Mesendoderm (in vitro differentiated cells): ENCODE measurements at places on chromosomes 11 and 22.
A peak's percentile ranks its signal among the peaks of the same experiment; 100 is the strongest.

DNA sequence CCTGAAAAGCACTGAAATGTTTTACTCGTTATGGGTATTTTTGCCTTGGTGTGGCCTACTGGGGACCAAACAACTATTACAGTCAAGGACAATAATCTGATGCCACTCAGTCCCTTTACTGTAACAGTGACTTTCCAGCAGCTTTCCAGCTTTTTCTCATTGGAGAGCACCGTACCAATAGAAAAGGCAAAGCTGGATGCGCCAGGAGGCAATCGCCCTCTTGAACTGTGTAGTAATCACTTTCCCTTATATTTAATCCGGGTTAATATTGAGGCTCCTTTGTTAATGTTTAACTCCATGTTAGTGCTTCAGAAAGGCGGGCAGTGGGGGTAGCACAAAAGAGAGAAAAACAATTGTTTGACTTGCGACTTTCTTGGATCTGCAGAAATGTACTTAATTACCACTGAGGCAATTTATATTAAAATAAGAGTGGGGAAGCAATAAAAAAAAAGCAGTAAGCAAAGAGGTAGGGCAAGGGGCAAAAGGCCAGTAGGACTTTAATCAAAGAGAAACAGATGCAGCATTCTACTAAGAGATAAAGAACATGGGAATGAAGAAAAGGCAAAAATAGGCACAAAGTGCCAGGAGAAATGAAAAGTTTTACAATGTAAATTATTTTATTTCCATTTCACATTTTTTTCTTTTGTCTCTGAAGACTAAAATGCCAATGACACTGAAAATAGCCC is 81.6 kb downstream of the LRRC4C start:
- DNase-seq, result no peak

GRCh38 chr11:19827399-19828135 is 114.9 kb downstream of the NAV2 start:
- DNase-seq, result peak; percentile 92

GRCh38 chr11:20963596-20963995 is 294.2 kb downstream of the NELL1 start:
- no peak for DNase-seq

- peak; percentile 45 for DNase-seq
Observed at GRCh38 chr22:34761111-34761510, 304.8 kb upstream of the ISX start.

- no peak for DNase-seq
Observed at GRCh38 chr11:122853261-122853660, 15.0 kb downstream of the CRTAM start.

DNA sequence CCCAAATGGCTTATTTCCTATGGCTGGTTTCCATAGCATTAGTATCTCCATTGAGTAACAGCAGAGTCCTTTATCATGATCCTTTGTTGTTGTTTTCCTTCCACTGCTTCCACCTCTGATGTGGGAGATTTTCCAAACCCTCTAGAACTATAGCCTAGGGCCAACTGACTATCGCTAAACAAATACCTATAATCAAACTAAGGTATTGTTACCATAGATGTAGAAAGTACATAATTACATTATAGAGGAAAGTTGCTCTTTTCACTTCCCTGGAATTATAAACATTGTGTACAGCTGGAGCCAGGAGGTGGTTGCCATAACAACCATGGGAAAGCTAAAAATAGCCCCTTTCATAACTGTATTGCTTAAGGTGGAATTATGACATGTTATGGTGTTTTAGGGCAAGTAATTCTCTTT is 47.0 kb upstream of the ALKBH3 start:
- peak; percentile 22 for DNase-seq

DNA sequence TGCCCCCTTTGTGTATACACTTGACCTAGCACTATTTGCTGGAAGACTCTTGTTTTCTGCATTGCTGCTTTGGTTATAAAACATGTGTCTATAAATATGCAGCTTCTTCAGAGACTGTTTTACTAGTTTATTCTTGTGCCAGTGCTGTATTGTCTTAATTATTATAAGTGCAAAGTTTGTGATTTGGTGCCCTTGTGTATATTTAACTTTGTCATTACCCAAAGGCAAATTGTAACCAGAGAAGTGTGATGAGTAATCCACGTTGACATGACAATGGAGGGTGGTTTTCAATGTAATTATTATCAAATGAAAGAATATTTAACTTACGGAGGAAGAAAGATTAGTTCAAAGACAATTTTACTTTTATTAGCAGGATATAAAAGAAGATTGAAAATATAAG is 75.0 kb upstream of the PRODH start:
- no peak for DNase-seq

DNA sequence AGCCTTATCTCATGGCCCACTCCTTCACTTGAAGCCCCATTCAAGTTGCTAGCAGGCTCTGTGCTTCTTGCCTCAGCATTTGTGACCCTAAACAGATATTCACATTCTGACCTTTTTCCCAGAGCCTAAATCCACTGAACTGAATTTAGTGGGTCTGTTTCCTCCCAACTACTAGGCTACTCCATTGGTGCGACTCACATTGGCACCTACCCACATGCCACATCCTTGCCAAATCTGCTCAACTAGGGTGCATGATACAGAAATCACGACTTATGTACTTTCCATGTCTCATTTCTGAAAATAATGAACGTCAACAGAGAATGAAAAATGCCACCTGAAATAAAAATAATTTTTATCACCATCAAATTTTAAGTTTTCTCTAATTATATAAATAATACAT is 8.4 kb upstream of the MMP12 start:
- DNase-seq, result no peak

GRCh38 chr11:11813288-11813962 is 28.3 kb upstream of the USP47 start:
- peak; percentile 5 for DNase-seq

- DNase-seq, result no peak
Observed at GRCh38 chr11:97729546-97730272, 1291.0 kb upstream of the CNTN5 start.

GRCh38 chr11:126104420-126104819 is 41.8 kb upstream of the CDON start:
- DNase-seq, result peak; percentile 94

GRCh38 chr11:42311514-42311913 is 852.1 kb upstream of the LRRC4C start:
- DNase-seq, result no peak

DNA sequence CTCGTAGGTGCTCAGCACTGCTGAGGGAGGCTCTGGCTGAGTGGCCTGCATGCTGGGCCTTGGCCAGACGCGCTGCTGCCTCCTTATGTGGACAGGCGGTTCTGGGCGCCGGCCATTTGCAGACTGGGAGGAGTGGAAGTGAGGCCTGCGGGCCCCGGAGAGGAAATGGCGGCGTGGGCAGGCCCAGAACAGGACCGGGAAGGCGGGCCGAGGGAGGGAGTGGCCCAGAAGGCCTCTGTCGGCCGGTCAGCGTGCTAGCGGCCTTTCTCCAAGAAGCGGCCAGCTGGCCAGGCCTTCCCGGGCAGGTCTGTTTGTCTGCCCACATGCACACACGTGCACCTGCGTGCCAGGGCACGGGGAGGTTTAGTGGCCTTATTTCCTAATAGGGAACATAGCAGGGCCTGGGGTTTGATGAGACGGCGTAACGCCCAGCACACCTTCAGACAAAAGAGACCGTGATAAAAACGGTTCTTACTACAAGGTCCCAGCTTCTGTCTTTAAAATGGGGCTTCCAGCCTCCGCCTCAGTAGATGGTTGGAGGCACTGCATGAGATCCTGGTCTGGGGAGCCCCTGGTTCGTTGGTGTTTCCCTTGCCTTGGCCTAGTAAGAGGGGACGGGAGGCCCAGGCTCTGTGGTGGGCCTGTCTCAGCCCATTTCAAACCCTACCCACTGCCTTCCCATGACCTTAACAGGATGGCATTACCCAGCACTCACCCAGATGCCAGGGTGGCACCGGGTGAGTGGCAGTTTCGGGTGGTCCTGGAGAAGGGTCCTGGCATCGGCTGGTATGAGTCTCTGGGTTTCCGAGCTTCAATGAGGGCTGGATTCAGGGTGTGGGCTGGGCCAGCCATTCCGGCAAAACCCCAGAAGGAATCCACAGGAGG is 65.1 kb upstream of the PPARA start:
- no peak for DNase-seq

- no peak for DNase-seq
Observed at GRCh38 chr22:26115266-26115665, 54.0 kb upstream of the SEZ6L start.

- DNase-seq, result no peak
Observed at GRCh38 chr11:68374531-68374930, 62.1 kb downstream of the LRP5 start.

- no peak for DNase-seq
Observed at GRCh38 chr11:35822815-35823495, 120.9 kb upstream of the LDLRAD3 start.

DNA sequence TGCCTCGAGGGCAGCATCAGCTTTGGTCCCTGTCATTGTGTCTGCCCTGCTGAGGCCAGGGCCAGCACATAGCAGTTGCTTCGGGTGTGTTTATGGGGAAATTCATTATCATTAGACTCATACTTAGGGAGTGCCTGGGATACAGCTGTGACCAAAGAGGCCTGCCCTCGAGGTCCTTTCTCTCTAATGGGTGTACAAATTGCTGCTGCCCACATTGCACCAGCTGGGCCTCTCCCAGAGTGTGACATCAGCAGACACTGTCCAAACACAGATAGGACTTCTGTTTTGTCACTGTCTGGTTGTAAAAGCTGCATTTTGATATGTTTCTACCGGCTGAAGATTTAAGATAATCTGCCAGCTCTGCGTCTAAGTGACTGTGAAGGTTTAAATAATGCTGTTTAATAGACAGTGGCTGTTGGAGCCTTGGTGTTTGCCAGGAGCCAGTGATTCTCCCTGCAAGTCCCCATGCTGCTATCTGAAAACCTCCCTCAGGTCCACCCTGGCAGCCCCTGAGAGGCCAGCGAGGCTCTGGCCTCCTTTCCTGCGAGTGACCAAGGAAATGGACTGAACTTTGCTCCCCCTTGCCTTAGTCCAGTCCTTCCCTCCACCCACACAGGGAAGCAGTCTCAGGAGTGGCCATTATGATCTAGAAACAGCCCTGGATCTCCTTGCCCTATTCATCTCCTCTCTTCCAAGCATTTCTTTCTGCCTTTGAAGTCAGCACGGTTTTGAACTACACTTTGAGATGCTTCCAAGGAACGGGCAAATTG is 505.2 kb downstream of the TBC1D22A start:
- no peak for DNase-seq

- no peak for DNase-seq
Observed at GRCh38 chr11:78428773-78429172, 11.2 kb upstream of the GAB2 start.

GRCh38 chr22:35728639-35729308 is 11.1 kb downstream of the APOL5 start:
- no peak for DNase-seq

GRCh38 chr22:20441631-20442484 is 4.2 kb upstream of the SCARF2 start:
- no peak for DNase-seq

DNA sequence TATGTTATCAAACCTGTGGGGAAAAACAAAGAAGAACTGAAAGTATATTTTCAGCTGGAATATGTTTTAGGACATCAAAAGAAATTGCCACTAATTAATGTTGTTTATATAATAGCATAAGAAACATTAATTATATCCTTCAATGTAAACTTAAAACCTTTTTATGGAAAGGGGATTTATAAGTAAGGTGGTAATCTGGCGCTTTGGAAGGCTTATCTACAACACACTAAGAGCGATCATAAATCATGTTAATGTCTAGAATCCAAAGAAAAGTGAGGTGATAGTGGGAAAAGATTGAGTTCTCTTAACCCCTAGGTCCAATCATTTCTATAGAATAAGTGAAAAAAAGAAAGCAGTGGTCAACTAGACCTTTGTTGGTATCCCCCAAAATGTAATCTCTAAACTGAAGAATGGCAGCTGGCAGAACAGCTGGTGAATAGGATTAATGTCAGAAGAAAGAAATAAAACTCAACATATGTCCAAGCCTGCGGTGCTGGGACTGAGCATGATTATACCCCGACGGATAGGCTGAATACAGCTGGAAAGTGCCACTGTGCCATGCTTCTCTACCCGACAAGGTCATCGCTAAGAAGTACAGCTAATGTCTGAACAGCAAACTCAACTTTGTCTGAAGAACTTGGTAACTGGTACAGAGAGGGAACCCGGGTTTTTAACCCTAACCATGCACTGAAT is 64.0 kb downstream of the SOX6 start:
- DNase-seq, result no peak

- DNase-seq, result peak; percentile 71
Observed at GRCh38 chr22:22110548-22111266, 128.1 kb upstream of the TOP3B start.

DNA sequence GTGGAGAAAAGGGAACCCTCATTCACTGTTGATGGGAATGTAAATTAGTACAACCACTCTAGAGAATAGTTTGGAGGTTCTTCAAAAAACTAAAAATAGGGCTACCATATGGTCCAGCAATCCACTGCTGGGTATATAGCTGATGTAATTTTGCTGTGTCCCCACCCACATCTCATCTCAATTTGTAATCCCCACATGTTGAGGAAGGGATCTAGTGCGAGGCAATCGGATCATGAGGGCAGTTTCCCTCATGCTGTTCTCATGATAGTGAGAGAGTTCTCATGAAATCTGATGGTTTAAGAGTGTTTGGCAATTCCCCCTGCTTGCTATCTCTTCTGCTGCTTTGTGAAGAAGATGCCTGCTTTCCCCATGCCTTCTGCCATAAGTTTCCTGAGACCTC is 17.1 kb upstream of the OR52M1 start:
- no peak for DNase-seq

- DNase-seq, result no peak
Observed at GRCh38 chr22:48906216-48906835, 921.3 kb downstream of the BRD1 start.

DNA sequence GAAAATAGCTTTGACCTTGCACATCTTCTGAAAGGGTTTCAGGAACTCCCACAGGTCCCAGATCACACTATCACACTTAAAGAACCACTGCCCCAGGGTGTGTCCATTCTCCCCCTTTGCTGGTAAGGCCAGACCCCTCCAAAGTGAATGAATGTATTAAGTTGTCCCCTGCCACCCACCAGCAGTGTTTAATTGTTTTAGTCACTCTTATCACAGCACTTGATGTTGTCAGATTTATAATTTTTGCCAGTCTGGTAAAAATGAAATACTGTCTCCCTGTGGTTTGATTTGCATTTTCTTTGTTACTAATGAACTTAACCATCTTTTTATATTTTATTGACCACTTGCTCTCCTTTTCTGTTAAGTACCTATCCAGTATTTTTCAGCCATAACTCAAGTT is 89.6 kb upstream of the RAB1B start:
- no peak for DNase-seq

DNA sequence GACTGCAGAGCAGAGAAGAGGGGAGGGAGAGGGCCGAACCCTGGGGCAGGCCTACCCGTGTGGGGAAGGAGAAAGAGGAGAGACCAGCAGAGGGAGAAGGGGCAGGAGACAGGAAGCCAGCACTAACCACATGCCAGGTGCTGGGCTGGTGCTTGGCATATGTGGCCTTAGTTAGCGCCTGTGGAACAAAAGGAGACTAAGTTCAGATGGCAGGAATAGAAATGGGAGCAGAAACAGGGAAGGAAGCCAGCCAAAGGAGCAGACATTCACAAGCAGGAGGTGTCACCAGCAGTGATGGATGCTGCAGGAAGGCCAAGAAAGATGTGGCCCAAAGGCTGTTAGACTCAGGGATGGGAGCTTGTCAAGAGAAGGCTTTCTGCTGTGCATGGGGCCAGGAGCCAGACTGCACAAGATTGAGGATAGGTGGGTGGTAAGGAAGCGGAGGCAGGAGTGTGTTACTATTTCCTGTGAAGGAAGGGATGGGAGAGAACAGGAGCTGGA is 26.7 kb downstream of the TREH start:
- DNase-seq, result no peak

GRCh38 chr22:29825578-29825977 is 12.5 kb downstream of the ASCC2 start:
- DNase-seq, result no peak
